Urothelium cell line (cell line): ENCODE measurements at places on chromosomes 4 and X.

DNA sequence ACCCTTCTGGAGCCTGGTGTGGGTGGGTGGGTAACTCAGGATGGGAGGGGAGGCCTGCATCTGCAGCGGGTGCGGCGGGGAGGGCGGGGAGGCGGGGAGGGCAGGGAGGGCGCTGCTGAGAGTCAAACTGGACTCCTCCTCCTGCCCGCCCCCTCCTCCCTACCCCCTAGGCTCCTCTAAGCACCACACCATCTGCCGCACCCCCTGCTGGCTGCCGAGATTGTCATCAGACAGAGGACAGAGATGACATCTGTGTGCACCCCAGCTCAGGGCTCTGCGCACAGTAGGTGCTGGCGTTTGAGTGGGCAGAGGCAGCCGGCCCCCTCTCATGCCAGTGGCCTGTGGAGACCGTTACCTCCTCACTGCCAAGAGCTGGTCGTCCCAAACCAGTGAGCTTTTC, 10.6 kb upstream of the HMX1 start:
- DNase-seq: no peak

DNA sequence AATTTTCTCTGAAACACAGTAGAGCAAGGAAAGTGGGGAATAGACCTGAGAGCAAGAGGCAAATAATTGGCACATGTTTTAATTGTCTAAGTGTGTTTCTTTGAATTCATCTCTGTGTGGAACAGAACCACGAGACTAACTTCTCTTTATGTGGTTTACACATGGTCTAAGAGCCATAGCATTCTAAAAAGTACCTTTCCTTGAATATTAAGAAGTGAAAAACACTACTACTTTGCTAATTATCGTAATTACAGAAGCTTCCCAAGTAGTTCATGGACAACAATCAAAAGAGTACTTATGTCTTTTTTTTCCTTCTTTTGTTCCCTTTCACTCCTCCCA, 2.9 kb upstream of the CYBB start:
- no peak for DNase-seq

DNA sequence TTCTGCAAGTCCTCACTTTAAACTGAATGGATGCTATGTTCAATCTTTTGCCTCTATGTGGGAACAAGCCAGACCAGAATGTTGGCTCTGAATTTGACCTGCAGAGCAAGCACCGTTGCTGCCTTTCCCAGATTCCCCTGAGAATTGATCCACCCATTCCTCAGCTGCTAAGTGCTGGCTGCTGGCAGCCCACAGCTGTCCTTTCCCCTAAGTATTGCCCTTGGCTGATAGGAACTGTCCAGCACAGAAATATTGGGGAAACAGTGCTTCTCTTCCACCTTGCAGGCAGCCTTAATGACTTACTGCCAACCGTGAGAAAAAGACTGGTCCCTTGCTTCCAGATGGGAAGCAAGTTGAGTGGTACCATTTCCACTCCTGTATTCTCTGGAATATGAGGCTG, 475.9 kb downstream of the PDHA2 start:
- peak; percentile 13 for DNase-seq

DNA sequence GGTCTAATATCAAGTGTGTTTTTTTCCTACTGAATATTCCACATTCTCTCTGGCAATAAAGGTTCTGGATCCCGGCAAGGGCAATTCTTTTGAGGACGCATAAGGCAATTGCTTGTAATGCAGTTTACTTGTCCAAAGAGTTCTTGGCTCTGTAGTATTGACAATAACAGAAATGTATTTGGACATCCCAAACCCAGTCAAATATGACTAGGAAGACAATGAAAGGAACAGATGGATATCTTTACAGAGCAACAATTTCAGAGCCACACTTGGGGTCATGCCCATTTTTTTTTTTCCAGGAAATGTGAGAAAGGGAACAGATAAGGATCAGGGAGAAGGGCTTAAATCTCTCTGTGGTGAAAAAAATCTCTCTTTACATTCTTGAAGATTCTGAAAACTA, 12.2 kb downstream of the GK2 start:
- DNase-seq: no peak

DNA sequence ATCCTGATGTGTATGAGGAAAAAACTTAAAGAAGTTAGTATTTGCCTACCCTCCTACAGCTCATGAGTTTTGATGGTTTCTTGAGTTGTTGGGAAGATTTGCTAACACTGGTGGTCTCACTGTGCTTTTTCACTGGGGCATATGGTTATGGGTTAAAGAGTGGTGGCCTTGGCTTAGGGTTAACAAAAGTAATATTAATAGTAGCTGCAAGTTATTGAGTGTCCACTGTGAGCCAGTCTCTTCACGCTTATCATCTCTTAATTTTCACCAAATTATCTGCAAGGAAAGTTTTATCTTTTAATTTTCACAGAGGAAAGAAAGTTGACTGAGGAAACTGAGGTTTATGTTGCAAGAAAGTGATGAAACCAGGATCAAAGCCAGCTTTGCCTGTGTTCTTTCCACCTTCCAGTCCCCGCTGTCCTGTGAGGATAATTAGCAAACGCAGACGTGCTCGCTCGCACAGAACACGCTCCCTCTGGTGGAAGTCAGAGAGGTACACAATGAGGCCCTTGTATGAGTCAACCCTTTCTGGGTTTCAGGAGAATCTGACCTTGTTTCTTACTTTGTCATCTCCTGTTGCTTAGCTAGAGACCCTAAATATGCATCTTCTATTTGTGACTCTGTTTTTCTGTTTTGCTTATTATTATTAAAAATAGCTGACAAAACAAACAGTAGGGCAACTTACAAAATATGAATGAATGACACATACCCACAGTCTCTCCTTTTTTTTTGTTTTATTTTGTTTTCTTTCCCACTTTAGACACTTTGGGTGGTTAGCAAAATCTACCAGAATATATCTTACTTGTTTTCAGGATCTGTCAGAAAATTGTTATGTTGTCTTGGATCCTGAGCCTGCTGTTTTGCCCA, 94.3 kb downstream of the DDIT4L start:
- DNase-seq: peak; percentile 76

DNA sequence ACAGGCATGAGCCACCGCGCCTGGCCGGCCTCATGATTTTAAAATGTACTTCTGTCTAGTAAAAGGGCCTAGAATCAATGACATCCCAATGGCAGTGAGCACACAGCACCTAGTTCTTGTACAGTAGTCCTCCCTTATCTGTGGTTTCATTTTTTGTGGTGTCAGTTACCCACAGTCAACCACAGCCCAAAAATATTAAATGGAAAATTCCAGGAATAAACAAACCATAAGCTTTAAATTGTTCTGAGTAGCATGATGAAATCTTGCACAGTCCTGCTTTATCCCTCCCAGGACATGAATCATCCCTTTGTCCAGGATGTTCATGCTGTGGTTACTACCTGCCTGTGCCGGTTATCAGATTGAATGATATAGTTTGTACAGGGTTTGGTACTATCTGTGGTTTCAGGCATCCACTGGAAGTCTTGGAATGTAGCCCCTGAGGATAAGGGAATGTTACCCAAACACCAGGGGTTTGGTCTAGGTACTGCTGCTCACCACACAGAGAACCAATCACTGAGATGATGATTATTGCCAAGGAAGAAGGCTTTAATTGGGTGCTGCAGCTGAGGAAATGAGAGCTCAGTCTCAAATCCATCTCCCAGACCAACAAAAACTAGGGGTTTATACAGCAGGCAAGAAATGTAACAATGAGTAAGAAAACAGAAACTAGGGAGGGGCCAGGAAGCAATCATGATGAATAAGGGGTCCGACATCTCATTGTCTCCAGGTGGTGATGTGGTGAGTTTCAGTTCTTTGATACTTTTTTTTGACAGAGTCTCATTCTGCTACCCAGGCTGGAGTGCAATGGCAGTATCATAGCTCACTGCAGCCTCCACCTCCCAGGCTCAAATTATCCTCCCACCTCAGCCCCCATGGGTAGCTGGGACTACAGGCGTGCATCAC, 16.2 kb upstream of the FHL1 start:
- DNase-seq: peak; percentile 28

DNA sequence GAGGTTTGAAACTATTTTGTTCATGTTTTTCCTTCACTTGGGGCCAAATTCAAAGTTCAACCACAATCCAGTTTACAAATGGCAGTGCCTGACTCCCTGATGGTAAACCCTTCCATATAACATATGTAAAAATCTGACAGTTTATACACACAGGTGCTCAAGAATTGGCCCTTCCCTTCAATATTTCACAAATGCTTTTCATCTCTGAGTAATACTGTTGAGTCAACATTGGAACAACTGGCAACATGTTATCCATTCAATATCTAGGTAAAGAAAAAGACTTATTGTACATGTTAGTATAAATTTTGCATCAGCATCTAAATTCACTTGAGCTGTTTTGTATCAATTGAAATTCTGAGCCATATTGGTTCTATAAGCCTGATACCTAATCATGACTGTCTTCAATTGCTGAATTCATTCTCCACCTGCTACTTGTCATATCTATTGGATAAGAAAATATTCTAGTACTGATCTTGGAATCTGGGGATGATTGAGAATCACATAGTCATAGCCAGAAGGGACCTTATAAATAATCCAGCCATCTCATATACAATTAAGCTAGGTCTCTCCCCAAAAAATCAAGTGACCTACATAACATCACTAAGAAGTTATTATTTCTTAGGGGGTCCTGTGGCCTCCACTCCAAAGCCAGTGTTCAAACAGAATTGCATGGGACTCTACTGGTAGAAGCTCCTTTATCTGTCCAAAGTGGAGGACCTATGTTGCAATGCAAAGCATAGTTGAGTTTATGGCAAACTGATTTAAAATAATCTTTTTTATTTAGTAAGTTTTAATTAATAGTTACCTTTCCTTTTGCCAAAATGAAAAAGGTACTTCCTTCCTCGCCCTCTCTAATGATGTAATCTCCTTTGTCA, 61.9 kb downstream of the PRKG2 start:
- DNase-seq: no peak

- no peak for DNase-seq
These were observed 42.0 kb downstream of the SLC4A4 start for GRCh38 chr4:71380788-71381187.

DNA sequence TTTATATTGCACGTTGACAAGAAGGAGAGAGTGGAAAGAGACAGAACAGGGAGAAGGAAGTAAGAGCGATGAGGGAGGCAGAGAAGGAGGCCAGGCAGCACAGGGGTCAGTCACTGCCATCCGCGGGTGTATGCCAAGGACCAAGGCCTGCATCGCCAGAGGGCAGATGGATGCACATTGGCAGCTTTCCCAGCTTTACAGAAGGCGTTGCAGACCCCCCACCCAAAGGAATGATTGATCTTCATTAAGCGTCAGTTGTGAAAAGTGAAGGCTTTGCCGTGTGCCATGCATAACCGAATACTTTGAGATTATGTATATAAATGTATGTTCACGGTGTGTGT, 21.6 kb downstream of the PIGG start:
- no peak for DNase-seq

GRCh38 chrX:48972220-48973164, 848 bp upstream of the KCND1 start:
- DNase-seq: peak; percentile 48

- peak; percentile 23 for DNase-seq
These were observed 115.8 kb upstream of the BMPR1B start for GRCh38 chr4:94641702-94642560.

DNA sequence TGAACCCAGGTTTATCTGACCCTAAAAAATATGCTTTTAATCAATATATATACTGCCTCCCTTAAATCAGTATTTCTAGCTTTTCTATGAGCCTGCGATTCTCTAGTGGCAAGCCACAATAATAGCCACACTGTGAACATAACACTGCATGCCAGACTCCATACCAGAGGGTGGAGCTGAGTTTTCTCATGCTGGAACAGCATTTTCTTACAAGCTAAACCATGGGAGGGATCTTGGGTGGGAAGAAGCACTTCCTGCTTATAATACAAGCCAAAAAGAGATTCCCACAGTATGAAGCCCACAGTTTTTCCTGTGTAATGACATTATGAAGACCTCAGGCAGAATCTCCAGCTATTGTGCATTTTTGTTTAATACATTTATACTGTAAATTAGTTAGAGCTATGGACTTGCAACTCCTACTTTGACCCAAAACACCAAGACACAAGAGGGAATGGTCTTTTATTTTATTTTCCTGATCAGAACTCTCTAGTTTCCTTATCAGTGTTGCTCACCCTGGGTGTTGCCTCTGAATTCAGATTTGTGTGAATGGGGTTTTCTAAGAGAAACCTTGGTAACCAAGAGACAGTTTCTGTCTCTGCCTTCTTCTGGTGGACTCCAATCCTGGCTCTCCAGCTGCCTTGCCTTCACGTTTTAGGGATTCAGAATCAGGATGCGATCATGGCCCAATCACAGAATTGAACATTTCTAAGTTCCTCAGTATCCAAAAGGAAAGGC, 74.5 kb upstream of the EOLA2 start:
- no peak for DNase-seq

- DNase-seq: peak; percentile 23
These were observed 641.3 kb downstream of the RPA4 start for GRCh38 chrX:97524997-97525396.

- no peak for DNase-seq
These were observed 4.2 kb downstream of the GASK1B start for GRCh38 chr4:158168606-158169005.

GRCh38 chr4:123163501-123163900, 233.1 kb upstream of the SPRY1 start:
- no peak for DNase-seq

GRCh38 chr4:57098941-57099340, 11.2 kb downstream of the IGFBP7 start:
- DNase-seq: no peak

DNA sequence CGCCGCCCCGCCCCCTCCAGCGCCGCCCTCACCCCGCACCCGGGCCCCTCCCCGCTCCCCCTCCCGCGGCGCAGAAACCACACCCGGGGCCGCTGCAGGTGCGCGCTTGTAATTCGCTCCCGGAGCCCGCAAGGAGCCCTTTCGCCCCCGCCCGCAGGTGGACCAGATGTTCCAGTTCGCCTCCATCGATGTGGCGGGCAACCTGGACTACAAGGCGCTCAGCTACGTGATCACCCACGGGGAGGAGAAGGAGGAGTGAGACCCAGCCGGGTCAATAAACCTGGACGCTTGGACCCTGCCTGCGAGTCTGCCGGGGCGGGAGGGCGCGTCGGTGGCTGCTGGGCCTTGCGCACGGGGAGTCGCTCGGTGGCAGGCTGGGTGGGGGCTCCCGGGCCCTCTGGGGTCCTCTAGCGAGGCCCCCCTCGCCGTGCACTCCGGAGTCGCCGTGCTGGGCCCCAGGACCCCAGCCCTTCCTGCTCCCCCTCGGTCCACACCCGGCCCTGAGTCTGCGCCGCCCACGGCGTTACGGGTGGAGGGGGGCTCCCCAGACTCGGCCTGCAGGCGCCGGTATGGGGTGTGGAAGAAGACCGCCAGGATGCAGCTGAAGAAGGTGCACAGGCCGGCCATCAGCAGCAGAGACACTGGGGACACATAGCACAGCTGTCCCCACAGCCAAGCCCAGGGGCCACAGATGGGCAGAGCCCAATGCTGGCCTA, 7.1 kb downstream of the SLC49A3 start:
- DNase-seq: no peak

- DNase-seq: no peak
These were observed 212.4 kb downstream of the ARHGAP10 start for GRCh38 chr4:147944249-147944648.

GRCh38 chrX:10828036-10828435, 207.7 kb upstream of the MID1 start:
- DNase-seq: no peak

DNA sequence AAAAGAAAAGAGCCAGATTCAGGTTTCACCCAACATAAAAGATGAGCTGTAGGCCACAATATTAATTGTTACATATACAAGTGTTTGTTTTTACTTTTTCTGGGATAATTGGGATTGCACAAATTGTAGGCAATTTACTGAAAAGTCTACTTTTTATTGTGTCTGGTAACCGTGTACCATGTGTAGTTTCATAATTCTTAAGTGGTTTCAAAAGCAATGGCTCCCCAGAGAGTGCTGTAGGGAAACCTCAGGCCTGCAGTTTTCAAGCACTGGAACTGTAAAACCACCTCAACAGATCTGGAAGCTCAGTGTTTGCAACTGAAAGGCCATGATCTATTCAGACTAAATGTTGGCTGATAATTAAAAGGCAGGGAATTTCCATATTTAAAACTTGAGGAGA, 53.9 kb upstream of the MMAA start:
- DNase-seq: no peak
